ENCODE measurements at places on chromosomes 7 and 10. TPM values are rescaled to one million over a fixed set of nuclear protein-coding genes. Genes with fewer than 3 reads are reported as not detected.
A peak's percentile ranks its signal among the peaks of the same experiment; 100 is the strongest.

DNA sequence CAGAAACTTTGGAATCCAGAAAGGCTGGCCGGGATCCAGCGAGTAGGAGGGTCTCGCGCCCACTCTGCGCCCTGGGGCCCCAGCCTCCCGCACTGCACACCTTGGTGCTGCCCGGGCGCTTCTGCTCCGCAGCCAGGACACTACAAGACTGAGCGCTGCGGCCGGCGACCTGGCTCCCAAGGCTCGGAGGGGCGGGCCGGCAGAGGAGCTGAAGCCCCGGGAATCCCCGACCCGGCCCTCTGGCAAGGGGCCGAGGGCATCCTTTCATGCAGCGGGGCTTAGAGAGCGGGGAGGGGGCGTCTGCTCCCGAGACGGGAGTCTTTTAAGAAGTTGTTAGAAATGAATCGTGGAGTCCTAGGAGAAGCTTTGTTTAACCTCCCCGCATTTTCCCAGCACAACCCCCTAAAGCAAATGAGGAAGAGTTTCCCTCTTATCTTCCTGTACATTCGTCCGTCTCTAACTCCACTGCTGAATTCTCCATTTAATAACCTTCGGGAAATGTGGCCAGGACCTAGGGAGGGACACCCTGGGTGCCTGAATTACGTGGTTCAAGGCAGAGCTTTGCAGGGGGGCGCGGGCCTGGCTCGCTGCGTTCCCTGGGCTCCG lies 1.1 kb downstream of the VWC2 start:
- DNase-seq, result no peak
- H3K36me3 ChIP-seq, result no peaks in the 10 kb centered on the region
- no peaks in the 10 kb centered on the region for H3K27me3 ChIP-seq
- peak overlapping the region; percentile 52 for H3K4me3 ChIP-seq
- H3K27ac ChIP-seq, result no peak overlapping the region

- DNase-seq, result no peak
- no peak overlapping the region for H3K27ac ChIP-seq
Observed at GRCh38 chr10:132690401-132690800, 95.5 kb downstream of the NKX6-2 start.

- no peaks in the 10 kb centered on the region for H3K36me3 ChIP-seq
- no peak overlapping the region for H3K4me3 ChIP-seq
- H3K27me3 ChIP-seq, result no peaks in the 10 kb centered on the region
- peaks cover 26% of the 10 kb centered on the region for H3K4me1 ChIP-seq
- H3K27ac ChIP-seq, result no peak overlapping the region
Observed at GRCh38 chr10:74882427-74882826, 56.0 kb downstream of the KAT6B start.

GRCh38 chr10:357201-357950 lies 222.1 kb downstream of the ZMYND11 start:
- H3K4me3 ChIP-seq, result no peak overlapping the region
- H3K36me3 ChIP-seq, result no peaks in the 10 kb centered on the region
- no peak overlapping the region for H3K27ac ChIP-seq
- H3K27me3 ChIP-seq, result no peaks in the 10 kb centered on the region
- no peak for DNase-seq
- H3K4me1 ChIP-seq, result no peaks in the 10 kb centered on the region

- no peak for DNase-seq
- H3K4me1 ChIP-seq, result peaks cover 4% of the 10 kb centered on the region
- H3K27ac ChIP-seq, result no peak overlapping the region
- no peak overlapping the region for H3K4me3 ChIP-seq
Observed at GRCh38 chr10:68301301-68301700, 30.6 kb upstream of the HNRNPH3 start.

GRCh38 chr7:75042286-75042685 lies 31.3 kb downstream of the RCC1L start:
- H3K4me3 ChIP-seq, result no peak overlapping the region
- no peaks in the 10 kb centered on the region for H3K27me3 ChIP-seq
- H3K27ac ChIP-seq, result peak overlapping the region; percentile 72
- H3K36me3 ChIP-seq, result no peaks in the 10 kb centered on the region
- no peak for DNase-seq

DNA sequence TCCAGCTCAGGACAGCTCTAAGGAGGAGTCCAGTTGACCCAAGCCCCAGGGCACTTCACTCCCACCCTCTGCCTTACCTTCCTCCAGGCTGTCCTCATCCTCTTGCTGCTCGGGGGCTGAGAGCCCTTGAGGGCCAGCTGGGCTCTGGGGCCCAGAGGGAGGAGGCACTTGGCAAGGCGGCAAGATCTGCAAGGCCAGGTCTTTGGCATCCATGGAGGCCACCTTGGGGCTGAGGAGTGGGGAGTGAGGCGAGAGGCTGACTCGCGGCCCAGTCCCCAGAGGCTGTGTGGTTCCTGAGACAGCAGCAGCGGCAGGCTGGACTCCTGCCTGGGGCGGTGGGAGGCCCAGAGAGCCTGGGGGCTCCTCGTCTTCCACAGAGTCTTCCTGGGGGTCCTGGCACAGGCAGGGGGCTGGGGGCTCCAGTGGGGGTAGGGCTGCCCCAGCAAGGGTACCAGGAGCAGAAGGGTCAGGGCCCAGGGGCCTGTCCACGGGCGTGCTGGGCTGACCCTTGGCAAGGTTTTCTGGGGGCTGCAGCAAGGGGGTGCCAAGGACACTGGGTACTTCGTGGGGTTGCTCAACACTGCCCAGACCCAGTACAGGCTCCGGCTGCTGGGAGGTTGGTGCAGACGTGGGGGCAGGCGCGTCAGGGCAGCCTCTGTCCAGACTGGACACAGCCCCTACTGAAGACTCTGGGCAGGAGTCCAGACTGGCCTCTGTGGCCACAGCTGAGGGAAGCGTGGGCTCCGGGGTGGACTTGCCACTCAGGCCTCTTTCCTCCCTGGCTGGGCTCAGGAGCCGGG lies 6.5 kb downstream of the NACAD start:
- H3K4me3 ChIP-seq, result no peak overlapping the region
- H3K27me3 ChIP-seq, result no peaks in the 10 kb centered on the region
- no peak for DNase-seq

DNA sequence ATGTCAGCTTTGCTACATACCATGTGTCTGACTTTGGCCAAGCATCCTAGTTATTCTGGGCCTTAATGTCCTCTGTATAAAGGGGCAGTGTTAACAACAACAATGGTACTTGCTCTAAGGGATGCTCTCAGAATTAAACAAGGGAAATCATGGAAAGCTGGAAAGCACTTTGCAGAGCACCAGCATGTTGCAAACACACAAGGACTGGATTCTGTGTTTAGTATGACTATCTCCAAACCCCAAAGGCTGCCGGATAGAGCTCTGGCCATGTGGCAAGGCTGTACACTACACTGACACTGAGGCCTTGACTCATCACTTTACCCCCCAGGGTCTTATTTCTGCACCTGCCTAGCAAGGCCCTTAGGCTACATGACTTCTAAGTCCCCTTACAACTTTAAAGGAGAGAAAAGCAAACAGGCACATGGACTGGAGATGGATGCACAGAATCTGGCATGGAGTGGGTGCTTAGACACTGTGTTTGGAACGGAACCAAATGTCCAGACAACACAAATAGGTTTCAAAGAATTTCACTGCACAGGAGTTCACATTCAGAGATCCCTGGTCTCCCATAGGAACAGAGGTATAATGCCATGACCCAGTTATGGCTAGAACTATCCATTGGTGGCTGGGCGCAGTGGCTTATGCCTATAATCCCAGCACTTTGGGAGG lies 74.6 kb downstream of the FAM13C start:
- no peaks in the 10 kb centered on the region for H3K27me3 ChIP-seq
- no peak overlapping the region for H3K4me3 ChIP-seq
- no peaks in the 10 kb centered on the region for H3K36me3 ChIP-seq

DNA sequence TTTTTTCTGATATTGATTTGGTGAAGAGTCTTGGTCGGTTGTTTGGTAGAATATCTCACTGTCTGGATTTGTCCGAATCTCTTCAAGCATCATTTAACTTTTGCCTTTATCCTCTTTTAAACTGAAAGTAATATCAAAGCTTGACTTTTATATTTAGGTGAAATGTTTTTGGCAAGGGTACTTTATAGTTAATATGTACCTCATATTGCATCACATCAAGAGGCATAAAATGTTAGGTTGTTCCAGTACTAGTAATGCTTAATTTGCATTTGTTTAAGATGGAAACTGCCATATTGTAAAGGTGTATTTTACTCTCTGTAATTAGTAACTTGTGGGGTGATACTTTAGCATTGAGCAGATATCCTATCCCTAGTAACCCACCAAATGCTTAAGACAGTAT lies 17.1 kb upstream of the DDX21 start:
- H3K27ac ChIP-seq, result no peak overlapping the region
- no peak overlapping the region for H3K4me3 ChIP-seq
- H3K4me1 ChIP-seq, result no peaks in the 10 kb centered on the region
- no peak for DNase-seq

DNA sequence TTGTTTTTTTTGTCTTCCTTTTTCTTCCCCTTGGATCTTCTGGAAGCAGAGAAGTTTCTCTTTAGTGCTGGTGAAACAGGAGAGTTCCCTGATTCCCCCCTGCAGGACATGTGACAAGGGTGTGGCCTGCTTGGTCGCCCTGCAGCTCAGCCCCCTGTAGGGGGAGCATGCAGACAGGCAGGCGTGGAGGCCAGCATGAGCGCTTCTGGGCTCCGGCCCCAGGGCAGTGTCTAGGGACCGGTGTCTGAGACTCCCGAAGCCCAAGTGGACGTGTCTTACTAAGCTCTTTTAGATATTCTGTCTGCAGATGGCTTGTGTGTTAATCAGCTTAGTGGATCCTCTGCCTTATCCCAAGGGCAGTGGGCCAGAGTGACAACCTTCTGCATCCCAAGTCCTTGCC lies 26.1 kb downstream of the PRSS58 start:
- DNase-seq, result no peak
- no peak overlapping the region for H3K27ac ChIP-seq
- no peaks in the 10 kb centered on the region for H3K27me3 ChIP-seq
- H3K4me1 ChIP-seq, result no peaks in the 10 kb centered on the region
- no peak overlapping the region for H3K4me3 ChIP-seq
- no peaks in the 10 kb centered on the region for H3K36me3 ChIP-seq

- no peak overlapping the region for H3K4me3 ChIP-seq
- H3K36me3 ChIP-seq, result no peaks in the 10 kb centered on the region
- no peaks in the 10 kb centered on the region for H3K27me3 ChIP-seq
- no peak overlapping the region for H3K27ac ChIP-seq
Observed at GRCh38 chr10:26374426-26374825, 63.7 kb upstream of the APBB1IP start.

- H3K27me3 ChIP-seq, result no peaks in the 10 kb centered on the region
- H3K36me3 ChIP-seq, result no peaks in the 10 kb centered on the region
- no peaks in the 10 kb centered on the region for H3K4me1 ChIP-seq
- no peak overlapping the region for H3K4me3 ChIP-seq
Observed at GRCh38 chr7:47435889-47436312, 146.0 kb downstream of the TNS3 start.

GRCh38 chr7:154836021-154836448 lies 166.9 kb downstream of the PAXIP1 start:
- H3K27me3 ChIP-seq, result no peaks in the 10 kb centered on the region
- no peak for DNase-seq
- H3K4me1 ChIP-seq, result no peaks in the 10 kb centered on the region
- H3K36me3 ChIP-seq, result no peaks in the 10 kb centered on the region
- H3K27ac ChIP-seq, result no peak overlapping the region

GRCh38 chr7:87058744-87059524 lies 520 bp downstream of the ELAPOR2 start:
- no peaks in the 10 kb centered on the region for H3K27me3 ChIP-seq
- no peaks in the 10 kb centered on the region for H3K36me3 ChIP-seq
- peak overlapping the region; percentile 50 for H3K4me3 ChIP-seq
- no peak for DNase-seq
- H3K4me1 ChIP-seq, result peaks cover 11% of the 10 kb centered on the region

DNA sequence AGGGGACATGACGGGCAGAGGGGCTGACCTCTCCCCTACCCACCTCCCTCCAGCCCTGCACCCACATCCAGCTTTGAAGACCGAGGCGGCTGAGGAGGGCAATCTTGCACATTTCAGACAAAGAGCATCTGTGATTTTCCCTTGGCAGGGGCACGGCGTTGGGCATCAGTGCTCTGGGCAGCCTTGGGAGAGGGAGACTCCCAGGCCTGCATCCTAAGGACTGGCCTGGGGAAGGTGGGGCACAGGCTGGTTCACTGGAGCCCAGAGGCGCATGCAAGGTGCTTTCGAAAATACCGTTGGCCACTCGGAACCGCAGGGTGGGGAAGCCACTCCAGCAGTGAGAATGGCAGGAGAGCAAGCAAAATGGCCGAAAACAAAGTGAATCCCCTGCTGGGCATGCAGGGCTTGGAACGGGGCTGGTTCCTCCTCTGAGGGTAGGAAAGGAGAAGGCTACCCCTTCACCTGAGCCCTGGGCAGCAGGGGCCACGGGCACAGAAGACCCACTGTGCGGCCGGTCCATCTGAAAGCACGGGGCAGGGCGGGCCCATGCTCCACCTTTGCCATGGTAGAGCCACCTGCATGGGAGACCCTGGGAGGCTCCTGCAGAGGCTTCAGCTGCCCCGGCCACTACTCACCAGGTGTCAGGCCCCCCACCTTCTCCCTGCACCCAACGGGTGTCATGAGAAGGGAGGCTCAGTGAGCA lies 49.8 kb downstream of the EBF3 start:
- H3K27ac ChIP-seq, result no peak overlapping the region
- no peaks in the 10 kb centered on the region for H3K36me3 ChIP-seq
- no peaks in the 10 kb centered on the region for H3K27me3 ChIP-seq
- no peaks in the 10 kb centered on the region for H3K4me1 ChIP-seq

DNA sequence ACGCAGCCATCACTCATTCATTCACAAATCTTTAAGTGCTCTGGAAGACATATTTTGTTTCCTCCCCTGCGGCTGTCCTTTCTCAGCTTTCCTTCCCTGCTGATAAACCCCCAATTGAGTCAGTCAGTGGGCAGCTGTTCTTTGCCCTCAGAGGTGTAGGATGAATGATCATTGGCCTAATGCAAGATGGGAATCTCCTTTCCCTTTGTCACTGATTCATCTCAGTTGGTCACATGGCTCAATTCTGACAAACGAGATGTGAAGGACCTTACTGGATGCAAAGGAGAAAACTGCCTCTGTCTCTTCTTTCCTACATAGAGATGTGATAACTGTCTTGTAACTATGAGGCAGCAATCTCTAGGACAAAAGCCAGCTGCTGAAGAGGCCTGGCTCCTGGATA lies 44.6 kb downstream of the COL28A1 start:
- H3K4me3 ChIP-seq, result no peak overlapping the region
- H3K4me1 ChIP-seq, result no peaks in the 10 kb centered on the region
- H3K36me3 ChIP-seq, result no peaks in the 10 kb centered on the region
- no peaks in the 10 kb centered on the region for H3K27me3 ChIP-seq
- no peak overlapping the region for H3K27ac ChIP-seq
- DNase-seq, result no peak

GRCh38 chr7:132601783-132602182 lies 25.5 kb upstream of the PLXNA4 start:
- no peaks in the 10 kb centered on the region for H3K36me3 ChIP-seq
- no peaks in the 10 kb centered on the region for H3K4me1 ChIP-seq
- no peaks in the 10 kb centered on the region for H3K27me3 ChIP-seq
- H3K4me3 ChIP-seq, result no peak overlapping the region
- H3K27ac ChIP-seq, result no peak overlapping the region

GRCh38 chr7:151115121-151115835 lies 29.0 kb downstream of the AGAP3 start:
- H3K4me1 ChIP-seq, result peaks cover 47% of the 10 kb centered on the region
- peaks cover 23% of the 10 kb centered on the region for H3K36me3 ChIP-seq
- peak overlapping the region; percentile 44 for H3K27ac ChIP-seq
- no peaks in the 10 kb centered on the region for H3K27me3 ChIP-seq
- DNase-seq, result no peak

Gene SYPL1
- total RNA-seq, result 76.9 TPM

Gene BMPER
- 5.2 TPM for total RNA-seq

Gene MKX
- total RNA-seq, result 2.2 TPM

Gene LIPM
- total RNA-seq, result not detected

Gene KCNH2
- 6.4 TPM for total RNA-seq

Gene PAPOLB
- total RNA-seq, result not detected

Gene IGF2BP3
- 11.8 TPM for total RNA-seq

Gene PPP1R17
- total RNA-seq, result not detected

Gene OPN1SW
- not detected for total RNA-seq

Measured in vagina (tissue), 2 donors.